ENCODE measurements at places on chromosomes 16 and 17.

- DNase-seq, result no peak
Measured at GRCh38 chr17:78130437-78131101, at the start of gene TMC8. TMC8 (plus strand) TSS chr17:78130771; CDS start chr17:78131589, 818 bp downstream.

- no peak for DNase-seq
Measured at GRCh38 chr16:35626041-35626440, 2166.6 kb downstream of the TP53TG3F start.

GRCh38 chr17:8572764-8573163, 57.8 kb downstream of the MYH10 start:
- no peak for DNase-seq

DNA sequence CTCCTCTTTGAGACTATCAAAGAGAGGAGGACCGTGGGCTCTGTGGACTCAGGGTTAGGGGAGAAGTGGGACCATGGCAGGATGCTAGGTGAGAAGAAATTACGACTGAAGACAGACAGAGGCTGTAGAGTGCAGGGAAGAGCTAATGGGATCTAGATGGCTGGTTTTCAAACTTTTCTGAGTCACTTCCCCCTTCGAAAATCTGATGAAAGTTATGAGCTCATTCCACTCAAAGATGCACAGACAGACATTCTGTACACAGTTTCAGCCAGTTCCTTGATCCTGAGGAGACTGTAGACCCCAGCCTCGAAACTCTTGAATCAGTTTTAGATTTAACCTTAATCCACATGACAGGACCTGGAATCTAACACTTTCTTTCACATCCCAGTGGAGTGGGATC, 40.7 kb downstream of the RGS9 start:
- no peak for DNase-seq

Data from stimulated activated CD8-positive, alpha-beta memory T cell treated with anti-CD3 and anti-CD28 coated beads, Interleukin-4, amount 100 ng/mL, for 4 hours (primary cell).